CD4-positive, alpha-beta T cell treated with Interleukin-12 subunit alpha and Interleukin-12 subunit beta, for 1 hour (primary cell): ENCODE measurements at places on chromosomes 4 and X.

DNA sequence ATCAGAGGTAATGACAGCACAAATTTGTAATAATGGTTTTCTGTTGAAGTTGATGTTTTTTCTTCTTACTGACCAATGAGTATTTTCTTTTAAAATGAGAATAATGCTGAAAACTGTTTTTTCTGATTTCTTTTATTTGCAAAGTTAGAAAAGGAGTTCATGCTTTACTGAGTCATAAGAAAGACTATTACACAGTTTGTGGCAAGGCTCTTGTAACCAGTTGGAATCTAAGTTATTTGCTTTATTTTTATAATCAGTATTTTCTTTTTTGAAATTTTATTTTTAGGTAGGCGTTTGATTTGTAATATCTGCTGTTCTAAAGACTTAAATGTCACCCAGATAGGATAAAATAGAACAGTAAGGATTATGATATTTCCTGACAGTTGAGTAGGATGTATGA is 25.5 kb downstream of the ANAPC4 start:
- no peak for DNase-seq

DNA sequence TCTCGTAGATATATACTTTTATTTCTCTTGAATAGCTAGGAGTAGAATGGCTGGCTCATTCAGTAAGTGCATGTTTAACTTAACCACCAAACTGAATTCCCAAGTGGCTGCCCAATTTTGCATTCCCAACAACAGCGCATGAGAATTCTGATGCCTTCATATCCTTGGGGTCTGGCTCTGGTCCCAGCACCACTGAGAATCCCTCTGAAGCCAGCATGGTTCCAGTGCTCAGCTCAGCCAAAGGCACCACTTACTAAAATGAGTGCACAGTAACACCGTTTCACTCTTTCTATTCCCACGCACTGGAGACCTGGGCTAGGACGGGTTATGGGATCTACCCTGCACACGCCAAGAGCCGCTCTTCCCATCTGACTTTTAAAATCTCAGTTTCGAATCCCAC is 60.4 kb downstream of the CASP3 start:
- DNase-seq: no peak

DNA sequence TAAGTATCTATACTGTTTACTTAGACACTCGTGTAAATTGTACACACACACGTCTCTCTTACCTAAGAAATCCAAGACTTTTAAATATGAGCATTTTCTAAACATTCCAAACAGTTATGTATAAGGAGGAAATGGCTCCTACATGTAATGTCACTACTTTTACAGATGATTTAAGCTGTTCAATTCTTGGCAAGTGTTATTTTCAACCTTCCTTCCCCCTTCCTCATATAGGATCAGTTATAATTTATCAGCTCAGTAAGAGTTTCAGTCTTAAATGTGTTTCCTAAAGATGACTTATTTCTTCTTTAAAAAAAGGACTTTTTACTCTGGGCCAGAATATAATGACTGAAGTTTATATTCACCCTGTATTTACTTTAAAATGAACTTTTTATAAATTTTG is 601.1 kb downstream of the ANKRD50 start:
- no peak for DNase-seq

DNA sequence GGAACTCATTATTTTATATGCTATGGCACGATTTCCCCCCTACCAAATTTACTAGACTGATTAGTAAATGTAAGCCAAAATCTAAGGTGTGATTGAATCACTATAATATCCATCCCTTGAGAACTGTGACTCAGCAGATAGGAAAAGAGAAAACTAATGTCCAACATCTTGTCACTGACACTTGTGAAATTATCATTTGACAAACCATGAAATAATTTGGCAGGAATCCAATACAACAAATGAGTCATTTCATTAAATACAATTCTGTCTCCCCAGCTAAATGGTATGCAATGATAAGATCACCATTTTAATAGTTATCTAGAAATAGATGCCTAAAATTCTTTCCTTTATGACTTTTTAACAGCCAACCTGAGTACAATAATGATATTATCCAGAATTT is 462.3 kb downstream of the DMD start:
- DNase-seq: no peak

GRCh38 chr4:110902500-110902899 is 279.6 kb upstream of the PITX2 start:
- DNase-seq: no peak

- peak; percentile 70 for DNase-seq
Observed at GRCh38 chr4:7831330-7831729, 108.3 kb downstream of the AFAP1 start.

DNA sequence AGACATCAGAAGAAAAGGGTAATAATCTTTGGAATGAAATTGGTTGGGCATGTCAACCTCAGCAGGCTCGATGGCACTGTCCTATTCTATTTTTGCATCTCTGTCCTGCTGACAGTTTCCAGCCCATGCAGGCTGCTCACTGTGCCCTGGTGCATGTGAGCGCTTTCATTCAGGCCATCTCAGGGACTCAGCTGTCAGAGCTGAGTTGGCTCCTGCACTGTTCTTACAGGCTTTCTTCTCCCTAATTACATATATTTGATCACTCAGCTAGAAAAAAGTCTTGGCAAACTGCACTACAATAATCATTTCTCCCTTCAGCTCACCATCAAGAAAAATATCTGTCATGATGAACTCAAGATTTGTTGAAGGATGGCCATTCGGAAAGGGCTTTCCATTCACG is 84.7 kb downstream of the RASL11B start:
- DNase-seq: no peak

DNA sequence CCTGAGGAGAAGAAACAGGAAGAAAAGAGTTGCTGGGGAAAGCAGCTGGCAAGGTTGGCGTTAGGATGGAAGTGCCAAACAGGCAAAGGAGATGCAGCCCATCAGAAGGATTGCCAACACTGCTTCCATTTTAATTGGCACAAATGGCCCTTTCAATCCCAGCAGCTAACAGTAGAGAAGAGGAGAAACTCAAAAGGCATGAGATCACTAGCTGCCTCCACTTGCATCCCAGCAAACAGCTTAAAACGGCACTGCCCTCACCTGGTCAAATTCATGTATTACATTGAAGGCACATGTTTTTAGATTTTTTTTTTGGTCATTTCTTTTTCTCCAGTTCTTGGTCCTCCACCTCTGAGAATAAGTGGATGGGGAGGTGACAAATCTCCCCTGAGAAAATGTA is 14.9 kb upstream of the LOC101059915 start:
- DNase-seq: peak; percentile 66

- DNase-seq: no peak
Observed at GRCh38 chr4:23770011-23770410, 119.8 kb downstream of the PPARGC1A start.
